ENCODE measurements at places on chromosomes 7 and 10.

DNA sequence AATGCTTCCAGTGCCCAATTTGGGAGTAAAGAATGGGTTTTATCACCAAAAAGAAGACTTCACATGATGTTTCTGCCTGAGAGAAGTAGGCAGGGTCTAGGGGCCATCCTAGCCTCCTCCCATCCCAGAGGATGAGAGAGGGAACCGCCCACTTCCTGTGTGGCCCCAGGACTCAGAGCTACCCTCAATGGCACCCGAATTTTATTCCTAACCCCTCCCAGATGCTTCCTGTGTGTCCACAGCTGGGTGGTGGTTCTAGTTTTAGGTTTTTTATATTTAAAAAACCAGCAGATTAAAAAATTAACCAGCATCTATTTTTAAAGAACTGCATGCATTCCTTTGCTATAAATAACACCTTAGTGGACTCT is 583.5 kb downstream of the PTPRN2 start:
- no peak for DNase-seq

GRCh38 chr7:13725591-13725990 is 263.9 kb downstream of the ETV1 start:
- DNase-seq: no peak

DNA sequence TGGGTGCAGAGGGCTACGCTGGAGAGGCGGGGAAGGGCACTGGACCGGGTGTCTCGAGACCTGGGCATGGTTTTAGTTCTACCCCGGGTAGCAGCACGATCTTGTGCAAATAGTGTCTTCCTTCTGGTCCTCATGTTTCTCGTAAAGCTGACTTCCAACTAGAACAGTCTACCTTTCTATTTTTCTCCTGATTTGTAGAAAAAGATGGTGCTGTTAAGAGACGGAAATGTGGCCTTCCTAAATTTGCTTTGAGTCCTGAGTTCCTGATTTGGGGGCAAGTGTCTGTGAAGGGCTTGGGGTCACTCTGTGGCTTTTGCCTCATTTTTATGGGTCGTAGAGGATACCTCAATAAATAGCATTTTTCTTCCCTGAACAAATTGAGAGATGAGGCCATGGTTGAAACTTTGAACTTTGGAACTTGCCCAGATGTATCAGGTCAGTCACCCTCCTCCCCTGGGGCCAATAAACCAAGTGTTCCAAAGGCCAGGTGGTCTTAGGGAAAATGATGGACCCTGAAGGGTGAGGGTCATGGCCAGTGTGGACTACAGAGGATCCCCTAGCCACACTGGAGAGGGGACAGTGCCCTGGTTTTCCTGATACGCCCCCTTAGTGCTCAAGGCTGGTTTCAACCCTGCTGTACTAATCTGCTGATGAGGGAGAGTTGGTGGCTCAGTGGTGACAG is 45.2 kb downstream of the GRK5 start:
- no peak for DNase-seq

- DNase-seq: no peak
Measured at GRCh38 chr10:124239696-124240095, 146.3 kb upstream of the CHST15 start.

GRCh38 chr10:15805395-15806058 is 54.8 kb downstream of the MINDY3 start:
- no peak for DNase-seq

DNA sequence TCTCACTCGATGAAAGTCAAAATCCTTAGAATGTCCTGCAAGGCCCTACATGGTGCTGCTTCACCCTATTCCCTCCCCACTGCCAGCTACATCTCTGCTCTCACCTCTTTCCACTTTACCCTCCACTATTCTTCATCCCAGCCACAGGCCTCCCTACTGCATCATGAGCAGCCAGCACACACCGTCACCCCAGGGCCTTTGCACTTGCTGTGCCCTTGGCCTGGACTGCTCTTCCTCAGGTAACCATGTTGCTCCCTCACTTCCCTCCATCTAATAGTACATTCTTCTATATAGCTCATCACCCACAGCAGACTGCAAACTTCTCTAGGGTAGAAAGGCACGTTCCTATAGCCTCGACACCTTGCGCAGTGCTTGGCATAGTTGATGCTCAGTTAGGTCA is 167.7 kb downstream of the SH3PXD2A start:
- DNase-seq: no peak

DNA sequence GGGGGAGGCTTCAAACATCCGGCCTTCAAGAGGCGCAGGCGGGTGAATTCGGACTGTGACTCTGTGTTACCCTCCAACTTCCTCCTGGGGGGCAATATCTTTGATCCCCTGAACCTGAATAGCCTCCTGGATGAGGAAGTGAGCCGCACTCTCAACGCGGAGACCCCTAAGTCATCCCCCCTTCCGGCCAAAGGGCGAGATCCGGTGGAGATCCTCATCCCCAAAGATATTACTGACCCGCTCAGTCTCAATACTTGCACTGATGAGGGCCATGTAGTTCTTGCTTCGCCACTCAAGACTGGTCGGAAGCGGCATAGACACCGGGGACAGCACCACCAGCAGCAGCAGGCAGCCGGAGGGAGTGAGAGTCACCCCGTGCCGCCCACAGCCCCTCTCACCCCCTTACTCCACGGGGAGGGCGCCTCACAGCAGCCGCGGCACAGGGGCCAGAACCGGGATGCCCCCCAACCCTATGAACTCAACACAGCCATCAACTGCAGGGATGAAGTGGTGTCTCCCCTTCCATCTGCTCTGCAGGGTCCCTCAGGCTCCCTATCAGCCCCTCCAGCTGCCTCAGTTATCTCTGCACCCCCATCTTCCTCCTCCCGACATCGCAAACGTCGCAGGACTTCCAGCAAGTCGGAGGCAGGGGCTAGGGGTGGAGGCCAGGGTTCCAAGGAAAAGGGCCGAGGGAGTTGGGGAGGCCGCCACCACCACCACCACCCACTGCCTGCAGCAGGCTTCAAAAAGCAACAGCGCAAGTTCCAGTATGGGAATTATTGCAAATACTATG is 1.1 kb downstream of the MEPCE start:
- no peak for DNase-seq

DNA sequence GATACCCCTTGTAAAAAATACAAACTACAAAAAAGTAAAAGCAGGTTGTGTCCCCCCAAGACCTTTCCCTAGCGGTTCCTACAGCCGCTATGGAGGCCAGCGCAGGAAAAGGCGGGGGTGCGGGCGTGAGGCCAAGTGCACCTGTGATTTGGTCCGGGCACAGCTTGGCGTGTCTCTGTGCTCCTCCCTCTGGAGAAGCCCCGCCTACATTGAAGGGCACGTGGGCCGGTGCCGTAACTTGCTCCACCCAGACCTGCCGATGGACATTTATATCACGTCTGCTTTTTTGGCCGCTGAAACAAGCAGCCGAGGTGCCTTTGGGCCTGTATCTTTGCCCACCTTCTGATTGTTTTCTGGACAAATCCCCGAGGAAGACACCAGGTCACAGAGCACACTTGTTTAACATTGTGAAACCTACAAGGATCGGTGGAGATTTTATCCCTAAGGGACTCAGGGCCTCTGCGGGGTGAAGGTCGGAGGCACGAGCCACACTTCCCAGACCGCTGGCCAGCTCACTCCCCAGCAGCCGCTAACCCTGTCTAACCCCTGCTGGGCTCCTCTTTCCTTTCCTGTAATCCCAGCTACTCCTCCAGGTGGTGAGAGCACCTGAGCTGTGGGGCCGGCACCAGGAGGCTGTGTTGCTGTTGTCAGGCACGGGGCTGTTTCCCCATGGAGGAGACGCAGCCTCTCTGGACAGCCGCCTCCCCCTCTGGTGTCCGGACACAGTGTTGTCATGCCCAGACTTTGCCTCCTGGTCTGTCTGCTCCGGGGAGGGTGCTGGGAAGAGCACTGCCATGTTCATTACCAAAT is 18.8 kb upstream of the INPP5A start:
- DNase-seq: no peak

DNA sequence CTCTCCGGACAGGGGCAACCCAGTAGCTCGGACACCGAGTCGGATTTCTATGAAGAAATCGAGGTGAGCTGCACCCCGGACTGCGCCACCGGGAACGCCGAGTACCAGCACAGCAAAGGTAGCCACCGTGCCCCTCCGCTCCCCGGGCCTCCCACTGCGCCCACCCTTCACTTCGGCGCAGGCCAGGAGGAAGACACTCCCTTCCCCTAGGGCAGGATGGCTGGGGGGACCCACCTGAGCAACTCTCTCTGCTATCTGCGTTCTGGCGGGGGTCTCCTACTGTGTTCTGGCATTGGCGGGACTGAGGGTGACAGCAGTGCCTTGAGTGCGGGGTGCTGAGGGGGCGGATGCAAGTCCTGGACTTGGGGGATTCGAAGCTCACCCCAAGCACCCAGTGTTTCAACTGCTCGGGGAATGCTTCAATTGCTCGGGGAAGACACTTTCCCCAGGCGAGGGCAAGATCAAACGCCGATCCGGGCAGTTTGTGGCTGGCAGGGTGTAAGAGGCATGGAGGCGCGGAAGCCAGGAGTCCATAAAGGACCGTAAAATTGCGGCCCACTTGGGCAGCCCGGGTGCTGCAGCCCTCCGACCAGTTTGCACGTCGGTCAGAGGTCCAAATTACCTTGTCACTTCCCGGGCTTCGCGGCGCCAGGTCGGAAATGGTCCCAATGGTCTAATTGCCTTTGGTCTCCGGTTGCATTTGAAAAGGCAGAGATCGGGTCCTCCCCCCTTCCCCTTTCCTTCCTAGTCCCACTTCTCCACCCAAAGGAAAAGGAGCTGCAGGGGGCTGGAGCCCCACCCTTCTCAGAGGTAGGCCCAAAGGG is 950 bp downstream of the EVX1 start:
- DNase-seq: no peak

DNA sequence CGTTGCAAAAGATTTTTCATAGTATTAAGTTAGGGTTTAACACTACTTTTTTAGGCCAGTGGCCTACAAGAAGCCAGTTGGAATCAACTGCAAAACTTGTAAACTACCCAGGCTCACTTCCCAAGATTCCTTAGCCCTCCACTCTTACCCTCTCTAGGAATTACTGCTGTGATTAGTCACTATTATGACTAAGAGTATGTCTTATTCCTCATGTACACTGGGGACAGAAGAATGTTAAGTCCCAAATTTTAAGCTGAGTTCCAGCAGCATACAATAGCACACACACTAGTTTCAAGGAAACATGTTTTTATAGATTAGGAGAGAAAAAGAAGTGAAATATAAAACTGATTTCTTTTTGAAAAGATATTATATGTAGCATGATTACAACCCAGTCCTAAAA is 42.8 kb downstream of the FBXL13 start:
- no peak for DNase-seq

- no peak for DNase-seq
Measured at GRCh38 chr7:24715661-24716479, 41.4 kb downstream of the GSDME start.

DNA sequence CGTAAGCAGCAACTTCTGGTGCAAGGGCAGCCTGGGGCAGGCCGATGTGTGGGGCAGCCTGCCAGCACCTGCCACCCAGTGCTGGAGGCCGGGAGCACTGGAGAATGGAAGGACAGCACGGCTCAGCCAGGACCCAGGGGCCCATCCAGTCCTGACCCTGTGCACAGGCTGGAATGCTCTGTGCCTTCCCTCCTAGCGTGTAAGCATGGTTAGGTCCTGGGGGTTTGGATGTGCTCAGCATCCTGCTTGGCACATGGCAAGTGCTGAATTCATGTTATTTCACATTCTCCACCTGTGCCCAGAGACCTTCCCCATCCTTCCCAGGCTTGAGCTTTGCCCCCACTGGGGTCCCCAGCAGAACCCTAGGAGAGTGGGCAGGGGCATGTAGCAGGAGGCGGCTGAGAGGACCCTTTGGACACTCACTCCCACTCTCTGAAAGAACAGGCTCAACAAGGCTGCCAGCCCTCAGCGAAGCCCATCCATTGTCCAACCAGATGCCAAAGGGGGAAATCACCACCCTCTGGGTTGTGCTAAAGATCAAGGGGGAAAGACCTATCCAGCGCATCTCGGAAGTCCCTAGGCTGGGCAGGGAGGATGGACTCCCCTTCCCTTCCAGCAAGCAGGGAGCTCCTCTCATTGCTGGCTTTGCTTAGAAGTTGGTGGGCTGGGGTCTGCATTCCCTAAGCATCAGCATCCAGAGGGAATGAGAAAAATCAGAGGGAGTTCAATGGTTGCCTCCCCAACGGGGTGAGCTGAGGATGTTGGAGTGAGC is 29.7 kb downstream of the ANXA8 start:
- no peak for DNase-seq

DNA sequence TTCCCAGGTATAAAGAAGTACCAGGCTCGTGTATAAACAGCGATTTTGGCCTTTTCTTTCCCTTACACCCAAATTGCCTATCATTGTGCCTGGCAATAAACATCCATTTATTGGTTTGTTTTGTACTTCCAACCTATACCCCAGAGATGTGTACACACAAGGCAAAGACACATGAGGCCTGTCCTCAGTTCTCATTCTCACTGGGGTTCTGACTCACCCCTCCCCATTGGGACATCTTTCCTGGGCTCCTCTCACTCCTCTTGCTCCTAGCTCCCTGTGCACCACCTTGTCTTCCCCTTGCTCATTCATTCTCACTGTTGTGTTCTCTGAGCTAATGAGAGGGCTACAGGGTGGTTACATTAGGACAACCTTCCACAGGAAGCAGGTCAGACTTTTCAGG is 240.7 kb downstream of the ANK3 start:
- no peak for DNase-seq

DNA sequence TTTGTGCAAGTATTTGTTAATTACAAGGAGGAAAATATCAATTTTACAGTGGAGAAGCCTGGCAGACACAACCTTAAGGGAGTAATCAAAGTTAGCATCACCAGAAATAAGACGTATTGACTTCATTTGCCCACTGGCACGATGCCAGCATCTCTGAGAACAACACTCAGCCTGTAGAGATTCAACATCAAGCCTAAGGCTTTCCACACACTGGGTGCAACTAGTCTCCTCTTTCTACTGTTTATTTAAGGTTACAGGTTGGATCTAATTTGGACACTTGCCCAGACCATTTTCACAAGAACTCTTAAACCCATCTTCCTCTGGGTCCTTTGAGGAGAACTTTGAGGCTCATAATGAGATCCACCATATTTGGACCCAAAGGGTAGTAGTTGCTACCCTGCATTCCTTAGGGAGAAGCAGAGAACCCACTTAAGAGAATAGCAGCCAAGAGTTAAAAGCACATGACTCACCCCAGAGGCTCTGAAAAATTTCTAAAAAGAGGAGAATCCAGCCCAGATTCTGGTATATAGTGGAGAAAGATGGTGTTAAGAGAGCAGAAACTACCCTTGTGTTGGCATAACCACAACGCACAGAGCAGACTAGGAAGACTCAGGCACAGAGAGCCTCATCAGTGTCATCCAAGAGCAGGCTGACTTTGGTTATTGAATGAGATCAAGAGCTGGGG is 97.3 kb downstream of the CCDC71L start:
- no peak for DNase-seq

- DNase-seq: no peak
Measured at GRCh38 chr7:153022475-153023193, 263.1 kb downstream of the ACTR3B start.

GRCh38 chr10:73094986-73095480 is 1.6 kb downstream of the P4HA1 start:
- DNase-seq: no peak

DNA sequence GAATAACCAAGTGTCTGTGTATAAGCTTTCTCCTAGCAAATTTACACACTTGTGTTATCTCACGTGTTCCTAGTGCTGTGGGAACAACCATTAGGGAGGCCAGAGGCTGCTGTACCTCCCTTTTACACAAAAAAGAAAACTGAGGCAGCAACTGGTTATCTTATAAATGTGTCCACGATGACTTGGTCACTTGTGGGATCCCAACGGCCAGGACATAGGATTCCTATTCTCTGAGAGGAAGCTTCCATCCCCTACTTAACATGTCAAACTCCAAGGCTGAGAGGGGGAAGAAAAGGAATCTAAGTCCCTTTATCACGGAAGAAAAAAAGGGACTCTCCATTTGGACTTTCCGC is 484 bp downstream of the ZNF438 start:
- DNase-seq: no peak
